ENCODE measurements at places on chromosomes 2 and 18. TPM values are rescaled to one million over a fixed set of nuclear protein-coding genes. Genes with fewer than 3 reads are reported as not detected.

Gene GAREM2
- total RNA-seq, result 13.3 TPM

Gene NR4A2
- 17.9 TPM for total RNA-seq

Gene GULP1
- 76.0 TPM for total RNA-seq

Gene VWC2L
- not detected for total RNA-seq

Gene ALPI
- total RNA-seq, result not detected

Gene RFX8
- total RNA-seq, result not detected

Gene COBLL1
- total RNA-seq, result 3.6 TPM

Gene COLEC11
- total RNA-seq, result 0.15 TPM

Gene SPP2
- total RNA-seq, result not detected

DNA sequence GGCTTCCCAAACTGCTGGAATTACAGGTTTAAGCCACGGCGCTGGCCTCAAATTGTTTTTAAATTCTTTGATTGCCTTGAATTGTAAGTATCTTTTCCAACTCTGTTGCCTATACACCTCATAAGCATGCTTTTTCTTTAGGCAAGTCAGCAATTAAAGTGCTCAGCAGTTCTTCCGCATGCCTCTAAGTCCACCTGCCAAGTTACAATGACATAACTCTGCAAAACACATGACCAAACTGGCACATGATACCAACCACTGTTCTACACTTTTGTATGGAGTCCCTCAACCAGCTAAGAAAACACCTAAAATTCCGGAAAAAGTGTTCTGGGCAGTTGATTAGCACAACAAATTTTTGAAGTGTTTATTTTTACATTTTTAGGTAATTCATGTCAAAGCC is 5.1 kb downstream of the TXNL4A start:
- no peak overlapping the region for H3K4me3 ChIP-seq
- no peaks in the 10 kb centered on the region for H3K27me3 ChIP-seq
- peaks cover 29% of the 10 kb centered on the region for H3K4me1 ChIP-seq
- no peak overlapping the region for H3K27ac ChIP-seq

GRCh38 chr2:61529944-61530735 is 8.0 kb downstream of the XPO1 start:
- H3K4me3 ChIP-seq, result no peak overlapping the region
- H3K36me3 ChIP-seq, result peaks cover 2% of the 10 kb centered on the region
- H3K27ac ChIP-seq, result no peak overlapping the region
- DNase-seq, result no peak

DNA sequence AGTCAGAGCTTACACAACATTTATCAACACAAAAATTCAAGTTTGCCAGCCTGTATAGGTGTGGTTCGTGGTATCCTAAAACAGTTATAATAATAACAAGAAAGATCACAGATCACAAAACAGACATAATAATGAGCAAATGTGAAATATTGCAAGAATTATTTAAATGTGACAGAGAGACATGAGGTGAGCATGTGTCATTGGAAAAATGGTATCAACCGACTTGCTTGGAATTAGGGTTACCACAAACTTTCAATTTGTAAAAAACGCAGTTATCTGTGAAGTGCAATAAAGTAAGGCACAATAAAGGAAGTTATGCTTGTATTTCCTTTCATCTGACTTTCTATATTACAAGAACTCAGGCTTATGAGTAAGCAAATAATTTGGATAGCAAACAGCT is 116.8 kb downstream of the IKZF2 start:
- no peaks in the 10 kb centered on the region for H3K27me3 ChIP-seq
- H3K4me3 ChIP-seq, result no peak overlapping the region
- no peak for DNase-seq
- no peak overlapping the region for H3K27ac ChIP-seq
- no peaks in the 10 kb centered on the region for H3K36me3 ChIP-seq

DNA sequence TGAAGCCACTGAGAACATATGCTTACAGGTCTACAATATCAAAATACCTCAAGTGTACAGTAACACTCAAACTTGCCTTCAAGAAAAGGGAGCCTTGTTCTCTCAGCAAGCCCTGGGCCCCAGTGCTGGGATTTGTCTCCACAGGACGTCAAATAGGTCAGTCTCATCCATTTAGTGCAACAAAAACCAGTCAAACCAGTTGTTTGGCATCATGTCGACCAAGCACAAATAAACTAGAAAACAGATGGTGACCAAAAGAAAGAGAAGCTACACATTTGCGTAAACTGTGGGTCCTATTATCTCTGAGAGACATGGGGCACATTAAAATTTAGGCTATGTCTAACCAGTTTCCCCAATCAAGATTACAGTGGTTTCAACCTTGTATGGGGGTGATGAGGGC is 182.6 kb upstream of the PKDCC start:
- no peaks in the 10 kb centered on the region for H3K27me3 ChIP-seq
- H3K4me1 ChIP-seq, result peaks cover 6% of the 10 kb centered on the region
- H3K36me3 ChIP-seq, result no peaks in the 10 kb centered on the region
- no peak overlapping the region for H3K27ac ChIP-seq
- DNase-seq, result no peak
- no peak overlapping the region for H3K4me3 ChIP-seq

GRCh38 chr2:88350331-88351248 is 101.9 kb downstream of the FOXI3 start:
- DNase-seq, result peak; percentile 65
- H3K4me3 ChIP-seq, result peak overlapping the region; percentile 45
- H3K27ac ChIP-seq, result peak overlapping the region; percentile 61
- no peaks in the 10 kb centered on the region for H3K36me3 ChIP-seq

- H3K4me1 ChIP-seq, result no peaks in the 10 kb centered on the region
- no peak overlapping the region for H3K27ac ChIP-seq
- H3K4me3 ChIP-seq, result no peak overlapping the region
- no peaks in the 10 kb centered on the region for H3K27me3 ChIP-seq
These were observed 175.8 kb downstream of the SRBD1 start for GRCh38 chr2:45435316-45435715.

GRCh38 chr2:78301166-78301789 is 724.2 kb upstream of the REG3G start:
- no peaks in the 10 kb centered on the region for H3K36me3 ChIP-seq
- H3K4me1 ChIP-seq, result no peaks in the 10 kb centered on the region
- H3K27me3 ChIP-seq, result no peaks in the 10 kb centered on the region
- DNase-seq, result no peak
- H3K27ac ChIP-seq, result no peak overlapping the region

GRCh38 chr2:71476495-71476894 is 23.1 kb downstream of the DYSF start:
- no peak overlapping the region for H3K4me3 ChIP-seq
- no peaks in the 10 kb centered on the region for H3K36me3 ChIP-seq
- peaks cover 7% of the 10 kb centered on the region for H3K4me1 ChIP-seq
- H3K27me3 ChIP-seq, result peaks cover 3% of the 10 kb centered on the region
- DNase-seq, result no peak

DNA sequence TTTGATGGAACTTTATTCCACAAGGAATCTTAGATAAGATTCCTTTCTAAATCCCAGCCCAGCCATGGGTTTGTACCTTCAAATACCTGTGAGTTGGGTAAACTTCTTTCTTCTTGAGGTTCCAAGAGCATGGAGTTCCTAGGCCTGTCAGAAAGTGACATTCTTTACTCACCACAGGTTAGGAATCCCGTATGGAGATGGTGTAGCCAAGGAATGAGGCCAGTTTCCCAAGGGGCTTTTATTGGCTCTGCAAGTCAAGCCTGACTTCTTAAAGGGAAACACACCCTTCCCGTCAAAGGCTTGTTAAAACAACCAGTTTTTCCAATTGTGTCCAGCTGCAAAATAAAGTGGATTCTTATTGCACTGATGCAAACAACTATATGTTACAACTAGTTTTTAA is 45.8 kb downstream of the STK17B start:
- H3K36me3 ChIP-seq, result no peaks in the 10 kb centered on the region
- no peak for DNase-seq
- no peak overlapping the region for H3K4me3 ChIP-seq
- H3K27me3 ChIP-seq, result no peaks in the 10 kb centered on the region

GRCh38 chr18:54205959-54206358 is 18.5 kb downstream of the MBD2 start:
- no peaks in the 10 kb centered on the region for H3K27me3 ChIP-seq
- DNase-seq, result no peak
- no peaks in the 10 kb centered on the region for H3K4me1 ChIP-seq
- H3K27ac ChIP-seq, result no peak overlapping the region
- peaks cover 8% of the 10 kb centered on the region for H3K36me3 ChIP-seq

All from HCT116 (cell line).